NCI-H460 (cell line): ENCODE measurements at places on chromosomes 4 and X. TPM values are rescaled to one million over a fixed set of nuclear protein-coding genes. Genes with fewer than 3 reads are reported as not detected.

CCNA2 gene
- 58.1 and 64.0 TPM in 2 replicates for total RNA-seq

RGN gene
- total RNA-seq: not detected in 2 replicates

EFHC2 gene
- not detected in 2 replicates for total RNA-seq

PPARGC1A gene
- 1.5 and 2.0 TPM in 2 replicates for total RNA-seq

TCEAL2 gene
- not detected in 2 replicates for total RNA-seq

GRSF1 gene
- total RNA-seq: 90.0 and 101 TPM in 2 replicates

SLC2A9 gene
- not detected in 2 replicates for total RNA-seq

VCX3B gene
- total RNA-seq: not detected in 2 replicates

HERC6 gene
- total RNA-seq: 3.8 and 5.2 TPM in 2 replicates

PASD1 gene
- total RNA-seq: not detected in 2 replicates

BTK gene
- total RNA-seq: 0.05 TPM in 1 of 2 replicates, not detected in the other
